ENCODE measurements at places on chromosomes 2 and 18.

GRCh38 chr2:70988726-70989648 lies 5.7 kb downstream of the TEX261 start:
- DNase-seq = no peak

DNA sequence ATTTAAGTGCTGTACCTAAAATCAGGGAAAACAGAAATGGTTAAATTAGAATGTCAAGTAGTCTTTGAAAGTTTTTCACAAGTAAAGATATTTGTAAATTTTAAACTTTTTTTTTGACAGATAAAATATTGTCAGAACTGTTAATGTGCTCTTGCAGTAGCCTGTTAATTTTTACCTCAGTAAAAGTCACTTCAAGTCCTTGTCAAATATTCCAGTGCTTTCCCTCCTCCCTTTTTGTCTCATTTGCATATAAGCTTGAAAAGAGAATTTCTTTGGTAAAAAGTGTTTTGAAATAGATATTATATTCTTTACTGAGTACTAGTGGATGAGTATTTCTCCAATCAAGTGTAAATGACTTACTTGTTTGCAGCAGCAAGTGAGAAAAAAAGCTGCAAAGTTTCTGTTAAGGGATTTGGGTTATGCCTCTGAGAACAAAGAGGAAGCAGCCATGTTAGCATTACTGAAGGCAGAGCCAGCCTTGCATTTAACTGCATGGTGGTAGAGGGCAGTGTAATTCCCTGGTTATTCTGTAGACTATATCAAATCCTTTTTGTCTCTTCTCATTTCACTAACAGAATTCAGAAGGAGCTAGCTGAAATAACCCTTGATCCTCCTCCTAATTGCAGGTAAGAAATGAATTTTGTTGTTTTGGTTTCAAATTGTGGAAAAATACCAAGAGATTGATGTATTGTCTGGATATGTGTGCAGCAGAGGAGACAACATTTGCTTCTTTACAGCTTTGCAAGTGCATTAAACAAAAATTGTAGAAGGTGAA lies 3.2 kb downstream of the UBE2E3 start:
- no peak for DNase-seq

- no peak for DNase-seq
These were observed 10.4 kb downstream of the STK17B start for GRCh38 chr2:196160946-196161345.

GRCh38 chr2:32064021-32064601 lies 755 bp downstream of the SPAST start:
- DNase-seq = no peak

GRCh38 chr18:67243799-67244587 lies 272.5 kb downstream of the DSEL start:
- no peak for DNase-seq

GRCh38 chr18:70047931-70048603 lies 100.4 kb upstream of the CD226 start:
- DNase-seq = no peak

- DNase-seq = no peak
These were observed 153.5 kb downstream of the ICOS start for GRCh38 chr2:204090021-204090420.

DNA sequence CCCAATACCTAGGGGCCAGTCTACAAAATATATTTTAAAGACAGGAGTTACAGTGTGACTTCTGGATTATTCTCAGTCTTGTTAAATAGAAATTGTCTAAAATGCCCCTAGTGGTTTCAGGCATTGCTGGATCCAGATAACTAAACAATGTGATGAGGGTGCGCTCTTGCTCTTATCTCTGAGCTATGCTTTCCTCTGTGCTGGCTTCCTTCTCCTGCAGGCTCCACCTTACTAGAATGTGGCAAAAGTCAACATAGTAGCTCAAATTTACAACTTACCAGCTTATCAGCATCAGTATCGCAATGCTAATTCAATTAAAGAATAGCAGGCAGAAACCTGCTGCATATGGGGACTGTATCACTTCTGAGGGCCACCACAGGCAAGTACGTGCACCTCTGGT lies 61.3 kb upstream of the RNU4ATAC start:
- DNase-seq = no peak

- no peak for DNase-seq
These were observed 17.2 kb downstream of the SESTD1 start for GRCh38 chr2:179247318-179248023.

- DNase-seq = no peak
These were observed 21.8 kb downstream of the RIT2 start for GRCh38 chr18:43093646-43094045.

- DNase-seq = no peak
These were observed 269.3 kb upstream of the SETBP1 start for GRCh38 chr18:44411262-44411905.

GRCh38 chr2:85291425-85292023 lies 36.3 kb downstream of the TGOLN2 start:
- no peak for DNase-seq

GRCh38 chr2:186962085-186962747 lies 113.2 kb upstream of the ZSWIM2 start:
- DNase-seq = no peak

DNA sequence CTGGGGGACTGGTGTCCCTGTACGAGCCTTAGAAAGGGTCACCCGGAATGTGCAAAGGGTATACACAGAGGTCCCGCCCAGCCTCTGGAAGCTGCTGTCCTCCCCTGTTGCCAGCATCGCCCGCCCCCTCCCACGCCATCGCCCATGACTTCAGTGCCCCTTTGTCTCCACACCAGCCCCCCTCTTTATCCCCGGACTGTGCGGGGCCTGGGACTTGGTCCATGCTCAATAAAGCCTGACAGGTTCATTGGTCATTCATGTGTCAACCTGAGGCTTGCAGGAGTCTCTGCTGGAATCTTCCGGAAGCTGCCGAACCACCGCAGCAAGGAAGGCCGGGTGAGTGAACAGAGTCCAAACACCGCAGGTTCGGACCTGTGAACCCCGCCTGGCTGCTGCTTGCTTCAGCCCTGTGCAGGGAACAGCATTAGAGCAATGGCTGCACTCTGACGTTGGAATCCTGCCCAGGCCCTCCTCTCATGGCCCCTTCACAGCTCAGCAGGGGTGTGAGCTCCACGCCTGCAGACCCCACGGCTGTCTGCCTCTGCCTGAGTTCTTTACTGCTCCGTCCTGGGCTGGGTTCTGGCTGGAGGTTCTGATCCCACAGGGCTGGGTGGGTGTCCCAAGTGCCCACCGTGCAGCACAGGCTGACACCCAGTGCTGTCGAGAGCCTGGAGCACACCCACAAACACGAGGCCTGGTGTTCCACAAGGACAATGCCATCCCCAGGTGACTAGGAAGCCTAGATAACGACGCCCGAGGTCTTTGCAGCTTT lies 96.5 kb downstream of the SEPTIN10 start:
- no peak for DNase-seq

- no peak for DNase-seq
These were observed 87.2 kb upstream of the HPCAL1 start for GRCh38 chr2:10215393-10215935.

- DNase-seq = no peak
These were observed 300.0 kb upstream of the PIK3C3 start for GRCh38 chr18:41655074-41655473.

- DNase-seq = no peak
These were observed 18.7 kb upstream of the ACKR3 start for GRCh38 chr2:236550701-236551465.

DNA sequence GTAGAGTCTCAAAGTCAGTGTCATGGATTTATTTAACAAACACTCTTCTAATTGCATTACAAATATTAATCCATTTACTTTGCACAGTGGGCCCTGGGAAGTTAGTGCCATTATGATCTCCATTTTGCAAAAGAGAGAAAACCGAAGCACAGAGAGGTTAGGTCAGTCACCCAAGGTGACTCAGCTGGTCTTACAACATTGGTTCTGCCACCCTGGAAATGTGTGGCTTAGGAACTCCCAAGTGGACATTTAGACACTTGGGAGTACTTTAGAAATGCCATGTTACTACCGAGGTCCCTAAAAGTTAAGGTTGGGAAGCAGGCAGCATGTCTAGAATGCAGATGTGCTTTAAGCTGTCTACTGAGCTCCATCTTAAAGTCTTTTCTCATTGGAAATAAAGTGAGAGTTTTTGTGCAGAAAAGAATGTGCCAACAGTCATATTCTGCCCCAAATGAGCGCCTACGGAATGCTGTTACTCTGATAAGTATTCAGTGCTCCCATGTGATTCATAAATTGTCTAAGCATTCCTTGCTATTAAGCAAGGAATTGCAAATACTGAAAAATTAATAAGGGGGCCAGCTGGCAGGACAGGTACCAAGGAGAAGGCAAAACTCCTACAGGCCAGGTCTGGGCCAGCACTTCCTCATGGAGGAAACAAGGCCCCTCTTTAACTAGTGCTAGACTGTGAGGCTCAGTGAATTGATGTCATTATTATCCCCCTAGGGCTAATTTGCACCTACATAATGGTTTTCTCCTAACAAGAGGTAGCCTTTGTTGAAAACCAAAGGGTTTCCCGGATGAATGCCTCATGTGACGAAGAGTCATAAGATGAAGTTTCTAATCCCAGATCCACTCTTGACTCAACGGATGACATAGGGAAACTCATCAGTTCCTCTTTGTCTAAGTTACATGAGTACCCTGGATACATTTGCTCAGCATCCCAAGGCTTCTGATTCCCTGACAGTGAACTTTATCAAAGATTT lies 16.3 kb downstream of the NRP2 start:
- no peak for DNase-seq

DNA sequence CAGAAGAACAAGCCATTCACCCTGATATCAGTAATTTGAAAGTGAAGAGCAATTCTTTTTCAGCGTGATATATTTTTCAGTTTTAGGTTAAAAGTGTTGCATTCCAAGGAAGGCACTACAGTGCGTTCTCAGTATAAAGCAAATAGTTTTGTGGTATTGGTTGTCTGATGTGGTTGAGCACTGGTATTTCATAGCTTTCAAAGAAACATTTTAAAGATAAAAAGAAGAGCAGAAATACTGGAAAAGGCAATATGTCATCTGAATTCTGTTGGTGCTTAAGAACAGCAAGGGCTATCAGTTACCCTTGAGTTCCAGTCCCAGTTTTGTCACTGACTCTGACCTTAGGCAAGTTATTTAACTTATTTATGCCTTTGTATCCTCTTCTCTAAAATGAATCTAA lies 191.6 kb downstream of the BABAM2 start:
- no peak for DNase-seq

DNA sequence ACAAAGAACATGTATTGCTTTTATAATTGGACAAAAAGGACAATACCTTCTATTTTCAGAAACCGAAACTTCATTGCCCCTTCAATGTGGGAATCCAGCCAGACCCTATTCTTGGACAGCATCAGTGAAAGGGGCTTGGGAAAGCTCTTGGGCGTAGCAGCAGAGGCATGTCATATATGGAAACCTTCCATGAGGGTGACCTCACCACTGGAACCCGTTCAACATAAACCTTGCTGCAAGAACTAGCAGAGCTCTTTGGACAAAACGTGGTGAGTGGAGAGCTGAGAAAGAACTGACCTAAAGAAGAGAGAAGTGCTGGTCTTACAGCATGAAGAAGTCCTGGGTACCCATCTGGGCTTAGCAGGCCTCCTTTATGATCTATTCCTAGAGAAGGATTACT lies 22.7 kb upstream of the ACTG2 start:
- no peak for DNase-seq

- DNase-seq = no peak
These were observed 122.1 kb downstream of the MGAT5 start for GRCh38 chr2:134375935-134376334.

- DNase-seq = no peak
These were observed 15.4 kb upstream of the STAT4 start for GRCh38 chr2:191166111-191166755.

DNA sequence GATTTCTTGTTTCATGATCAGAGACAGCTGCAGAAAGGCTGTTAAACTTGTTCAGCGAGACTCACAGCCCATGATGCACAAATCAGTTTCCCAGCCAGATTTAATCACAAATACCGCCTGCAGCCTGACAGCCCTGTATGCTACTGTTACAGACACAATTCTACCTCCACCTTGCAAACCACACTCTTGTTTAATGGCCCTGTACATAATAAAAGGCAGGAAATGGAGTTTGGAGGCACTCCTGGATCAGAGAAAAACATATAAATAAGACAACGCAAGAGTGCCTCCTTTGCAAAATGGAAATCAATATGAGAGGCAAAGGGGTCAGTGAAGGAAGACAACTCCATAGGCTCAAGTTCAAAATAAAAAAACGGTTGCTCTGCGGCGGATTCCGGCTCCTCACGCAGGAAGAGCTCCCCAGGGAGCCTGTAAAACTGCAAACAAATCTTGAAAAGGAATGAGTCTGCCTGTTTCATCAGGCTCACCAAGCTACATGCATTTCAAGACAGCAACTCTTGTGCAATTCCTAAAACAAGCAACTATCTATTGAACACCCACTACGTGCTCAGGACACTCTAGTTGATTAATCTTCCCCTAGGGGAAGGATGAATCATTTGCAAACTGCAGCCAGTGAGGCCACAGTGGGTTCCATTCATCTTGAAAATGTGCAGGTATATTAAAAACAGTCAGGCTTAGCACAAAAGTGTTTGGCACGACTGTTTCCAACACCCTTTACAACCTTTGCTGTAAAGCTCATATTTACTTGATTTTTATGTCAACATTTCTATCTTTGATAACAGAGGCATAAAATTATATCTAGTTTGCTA lies 37.5 kb downstream of the TBC1D8 start:
- no peak for DNase-seq

GRCh38 chr2:206511283-206511682 lies 68.0 kb downstream of the ADAM23 start:
- no peak for DNase-seq

GRCh38 chr2:120483355-120483754 lies 137.4 kb downstream of the INHBB start:
- DNase-seq = no peak

GRCh38 chr2:20365249-20365817 lies 14.7 kb upstream of the PUM2 start:
- no peak for DNase-seq

- no peak for DNase-seq
These were observed 16.1 kb upstream of the PUM2 start for GRCh38 chr2:20366672-20367116.

- DNase-seq = peak; percentile 28
These were observed 97.2 kb downstream of the INSIG2 start for GRCh38 chr2:118185210-118186109.

- DNase-seq = no peak
These were observed 62.1 kb upstream of the ZNF516 start for GRCh38 chr18:76557026-76557575.

GRCh38 chr2:37324536-37324785 lies 172 bp downstream of the PRKD3 start:
- DNase-seq = no peak

DNA sequence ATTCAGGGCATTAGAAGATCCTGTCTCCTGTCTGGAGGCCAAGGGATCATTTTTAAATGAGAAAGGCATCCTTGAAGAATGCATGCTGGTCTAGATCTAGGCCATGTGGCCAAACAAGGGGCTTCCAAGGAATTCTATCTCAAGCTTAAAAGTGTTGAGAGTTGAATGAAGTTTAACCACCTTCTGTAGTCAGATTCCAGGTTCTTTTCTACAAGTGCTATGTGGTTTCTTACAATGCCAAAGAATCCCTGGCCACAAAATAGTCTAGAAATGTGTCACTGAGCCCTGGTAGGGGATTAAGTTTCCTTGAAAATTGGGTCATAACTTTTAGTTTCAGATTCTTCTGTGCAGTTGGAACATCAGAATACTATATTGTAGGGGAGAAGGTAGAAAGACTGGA lies 640.7 kb upstream of the ACVR2A start:
- DNase-seq = no peak

- no peak for DNase-seq
These were observed 8.1 kb downstream of the GMCL1 start for GRCh38 chr2:69837533-69837932.

GRCh38 chr2:54568876-54569321 lies 112.8 kb downstream of the SPTBN1 start:
- DNase-seq = no peak

GRCh38 chr2:71926089-71926447 lies 221.6 kb downstream of the CYP26B1 start:
- no peak for DNase-seq
